LHCN-M2 (cell line): ENCODE measurements at places on chromosomes 16 and 17. TPM values are rescaled to one million over a fixed set of nuclear protein-coding genes. Genes with fewer than 3 reads are reported as not detected.

DNA sequence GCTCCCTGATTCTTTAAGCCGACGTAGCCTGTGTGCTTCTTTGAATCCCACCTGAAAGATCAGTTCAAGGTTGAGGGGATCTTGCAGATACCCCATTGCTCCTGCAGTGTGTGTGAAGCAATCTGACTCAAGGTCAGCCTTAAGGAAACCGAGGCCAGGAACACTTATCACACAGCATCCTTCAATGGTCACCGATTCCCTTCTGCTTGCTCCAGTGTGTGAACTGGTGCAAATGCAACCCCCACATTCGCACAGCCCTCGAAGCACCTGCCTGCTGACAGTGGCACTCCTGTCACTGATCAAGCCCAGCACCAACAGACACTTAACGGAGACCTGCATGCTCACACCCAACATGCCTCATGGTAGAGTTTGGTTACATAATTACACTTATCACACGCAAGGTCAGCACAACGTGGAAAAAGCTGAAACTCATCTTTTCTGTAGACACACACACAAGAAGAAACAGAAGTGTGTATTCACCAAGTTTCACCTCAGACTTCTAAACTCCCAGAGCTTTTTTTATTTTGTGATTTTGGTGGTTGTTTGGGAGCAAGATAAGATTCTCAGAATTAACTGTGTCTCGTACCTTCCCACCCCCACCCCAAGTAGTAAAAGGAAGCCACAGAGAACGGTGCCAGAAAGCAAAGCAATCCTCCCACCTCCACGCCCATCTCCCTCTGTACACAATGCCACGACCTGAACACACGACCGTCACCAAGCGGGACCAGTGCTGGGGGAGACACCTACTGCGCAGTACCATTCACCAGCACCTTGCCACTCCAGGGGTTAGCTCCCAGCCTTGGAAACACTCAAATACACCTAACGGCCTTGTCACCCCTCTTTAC lies 37.2 kb downstream of the LITAFD start:
- DNase-seq, result no peak

The CCL3 gene
- not detected in 2 replicates for total RNA-seq

The CIBAR2 gene
- not detected in 2 replicates for total RNA-seq

DNA sequence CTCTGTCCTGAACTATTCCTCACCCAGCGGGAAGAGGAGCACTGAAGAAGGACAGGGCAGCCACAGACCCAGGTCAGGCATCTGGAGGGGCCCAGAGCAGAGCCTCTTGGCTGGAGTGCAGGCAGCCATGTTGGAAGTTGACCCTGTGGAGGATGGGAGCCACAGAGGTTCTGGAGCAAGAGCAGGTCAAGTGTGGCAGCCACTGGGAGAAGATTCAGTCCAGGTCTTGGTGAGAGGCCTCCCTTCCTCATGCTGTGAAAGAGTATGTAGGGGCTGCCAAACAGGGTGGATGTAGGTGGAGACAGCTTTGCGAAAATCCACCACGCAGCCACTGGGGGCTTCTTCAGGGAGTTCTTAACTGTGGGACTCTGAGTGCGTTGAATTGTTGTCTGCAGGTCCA lies 590 bp upstream of the CD79B start:
- no peak for DNase-seq

- peak; percentile 64 for DNase-seq
Measured at GRCh38 chr17:6427279-6427781, 7.6 kb downstream of the AIPL1 start.

GRCh38 chr17:82942166-82943130 lies 102.6 kb upstream of the ZNF750 start:
- no peak for DNase-seq

DNA sequence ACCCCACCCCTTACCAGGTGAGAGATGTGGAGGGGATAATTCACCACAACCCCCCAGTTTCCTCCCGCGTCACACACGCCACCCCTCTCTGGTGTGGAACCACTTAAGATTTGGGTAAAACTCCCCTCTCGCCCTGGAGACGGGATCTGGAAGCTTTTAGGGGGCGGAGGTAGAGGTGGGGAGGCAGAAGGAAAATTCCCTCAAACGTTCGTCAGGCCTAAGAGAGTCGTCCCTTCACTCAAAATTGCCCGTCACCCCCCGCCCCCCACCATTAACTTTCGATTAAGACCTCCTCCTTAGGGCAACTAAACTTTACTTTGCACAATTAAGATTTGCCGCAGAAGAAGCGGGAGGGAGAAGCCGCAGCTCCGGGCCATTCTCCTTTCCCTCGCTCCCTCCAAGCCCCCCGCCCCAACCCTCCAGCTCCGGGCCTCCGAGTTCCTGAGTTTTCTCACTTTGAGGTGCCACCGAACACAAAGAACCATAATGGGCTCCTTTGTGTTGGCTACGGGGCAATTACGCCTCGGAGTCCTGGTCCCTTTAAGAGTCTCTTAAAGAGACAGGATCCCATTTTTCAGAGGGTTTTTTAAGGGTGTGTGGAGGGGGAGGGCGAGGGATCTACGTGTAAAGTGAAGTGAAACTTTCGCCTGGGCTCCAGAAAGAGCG lies 985 bp upstream of the FZD2 start:
- peak; percentile 73 for DNase-seq

- DNase-seq, result no peak
Measured at GRCh38 chr17:81457401-81457800, 55.2 kb downstream of the ACTG1 start.

GRCh38 chr16:10611825-10612342 lies 31.5 kb upstream of the EMP2 start:
- no peak for DNase-seq

The ABCC6 gene
- total RNA-seq, result 0.52 TPM in 1 of 2 replicates, not detected in the other

GRCh38 chr17:5809580-5810188 lies 225.4 kb upstream of the NLRP1 start:
- no peak for DNase-seq

GRCh38 chr17:58630883-58631522 lies 60.8 kb downstream of the TEX14 start:
- DNase-seq, result no peak

DNA sequence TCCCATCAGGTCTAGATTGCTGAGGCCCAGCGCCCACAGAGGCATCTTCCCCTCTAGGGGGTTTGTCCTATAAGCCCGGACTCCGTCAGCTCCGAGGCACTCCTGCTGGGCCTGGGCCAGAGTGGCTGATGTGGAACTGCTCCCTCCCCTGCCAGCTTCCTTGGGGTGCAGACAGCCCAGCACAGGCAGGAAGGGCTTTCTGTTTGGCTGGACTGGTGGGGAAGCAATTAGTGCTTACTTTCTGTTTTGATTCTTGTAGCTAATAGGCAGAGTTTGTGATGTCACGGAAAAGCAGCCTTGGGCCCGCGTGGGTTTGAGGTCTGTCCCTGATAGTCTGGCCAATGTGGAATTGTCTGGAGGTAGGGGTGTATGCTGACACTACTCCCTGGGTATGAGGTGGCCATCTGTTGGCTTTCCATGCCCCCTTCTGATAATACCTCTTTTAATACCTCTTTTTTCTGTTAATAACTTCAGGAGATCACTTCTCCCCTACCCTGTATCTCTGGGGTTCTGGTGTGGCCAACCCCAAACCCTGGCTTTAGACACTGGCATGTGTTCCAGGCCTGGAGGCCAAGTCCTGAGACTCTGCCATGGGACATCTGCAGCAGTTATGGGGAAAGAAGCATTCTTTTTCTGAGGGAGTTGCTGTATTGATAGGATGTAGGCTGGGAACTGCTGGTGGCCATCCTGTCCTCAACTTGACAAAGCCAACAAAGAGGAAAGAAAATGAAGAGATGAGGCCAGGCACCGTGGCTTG lies 190.9 kb downstream of the RAB11FIP4 start:
- peak; percentile 33 for DNase-seq

DNA sequence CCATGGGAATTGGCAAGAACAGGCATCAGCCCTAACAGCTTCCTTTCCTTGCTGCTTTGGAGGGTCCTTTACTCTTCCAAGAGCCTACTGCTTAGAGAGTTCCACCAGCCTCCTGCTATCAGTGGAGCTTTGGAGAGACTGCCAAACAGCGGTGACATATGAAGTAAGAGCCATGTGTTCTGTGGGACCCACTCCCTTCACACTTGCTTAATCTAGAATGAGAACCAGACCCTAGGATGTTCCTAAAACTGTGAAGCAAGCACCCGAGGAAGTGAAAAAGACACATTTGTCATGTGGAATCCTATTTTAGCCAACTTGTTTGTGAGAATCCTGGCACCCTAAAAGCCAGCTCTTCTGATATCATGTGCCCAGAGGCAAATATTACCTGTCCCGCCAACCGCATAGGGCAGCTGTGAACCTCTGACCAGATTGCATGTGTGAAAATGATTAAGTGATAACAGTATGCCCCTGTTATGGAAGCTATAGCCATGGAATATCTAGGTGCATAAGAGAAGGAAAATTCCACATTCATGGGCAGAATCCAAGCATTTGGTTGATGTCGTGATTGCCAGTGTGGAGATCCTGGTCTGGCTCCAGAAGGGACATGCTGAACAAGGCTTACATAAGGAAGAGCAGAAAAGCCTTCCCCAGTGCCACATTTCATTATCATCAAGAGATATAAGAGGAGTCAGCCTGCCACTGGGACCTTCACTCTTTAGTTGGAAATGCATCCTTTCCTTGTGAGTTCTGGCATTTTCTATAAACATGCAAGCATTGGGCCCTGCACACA lies 18.7 kb downstream of the RCVRN start:
- no peak for DNase-seq

DNA sequence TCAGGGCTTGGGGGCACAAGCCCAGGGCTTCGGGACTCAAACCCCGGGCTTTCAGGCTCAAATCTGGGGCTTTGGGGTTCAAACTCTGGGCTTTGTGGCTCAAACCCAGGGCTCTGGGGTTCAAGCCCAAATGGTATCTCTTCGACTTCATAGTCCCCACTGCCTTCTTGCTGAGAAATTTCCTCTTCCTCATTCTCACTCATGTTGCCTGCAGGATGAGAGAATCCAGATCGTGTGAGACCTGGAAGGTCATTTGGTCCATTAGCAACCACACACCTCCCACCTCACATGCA lies 576 bp downstream of the ZNF768 start:
- no peak for DNase-seq

- no peak for DNase-seq
Measured at GRCh38 chr17:1010586-1010985, 13.7 kb downstream of the TIMM22 start.

The KRTAP4-5 gene
- total RNA-seq, result not detected in 2 replicates

The CLEC18A gene
- total RNA-seq, result 0.17 and 0.32 TPM in 2 replicates

The DPEP2NB gene
- total RNA-seq, result not detected in 2 replicates

DNA sequence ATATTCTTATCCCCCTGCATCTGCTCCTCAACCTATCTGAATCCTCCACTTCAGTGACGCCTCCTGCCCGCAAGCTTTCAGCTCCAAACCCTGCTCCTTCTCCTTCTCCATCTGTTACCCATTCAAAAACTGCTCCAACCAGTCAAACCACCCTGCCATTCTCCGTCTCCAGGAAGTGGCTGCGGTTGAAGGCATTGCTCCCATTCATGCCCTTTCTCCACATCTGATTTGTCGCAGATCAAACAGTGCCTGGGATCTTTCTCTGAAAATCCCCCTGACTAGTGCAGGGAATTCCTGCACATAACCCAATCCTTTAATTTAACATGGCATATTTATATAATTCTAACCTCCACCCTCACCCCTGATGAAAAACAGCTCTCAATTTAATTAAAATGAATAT lies 56.3 kb downstream of the SLFN5 start:
- no peak for DNase-seq
